Neural crest cell (in vitro differentiated cells): ENCODE measurements at places on chromosomes 4 and X.

GRCh38 chr4:162891788-162892707 lies 274.6 kb downstream of the NAF1 start:
- no peak for DNase-seq

- no peak for DNase-seq
Measured at GRCh38 chrX:149531599-149531998, 9.2 kb upstream of the EOLA1 start.

- no peak for DNase-seq
Measured at GRCh38 chrX:72316408-72317110, 10.8 kb upstream of the CITED1 start.

DNA sequence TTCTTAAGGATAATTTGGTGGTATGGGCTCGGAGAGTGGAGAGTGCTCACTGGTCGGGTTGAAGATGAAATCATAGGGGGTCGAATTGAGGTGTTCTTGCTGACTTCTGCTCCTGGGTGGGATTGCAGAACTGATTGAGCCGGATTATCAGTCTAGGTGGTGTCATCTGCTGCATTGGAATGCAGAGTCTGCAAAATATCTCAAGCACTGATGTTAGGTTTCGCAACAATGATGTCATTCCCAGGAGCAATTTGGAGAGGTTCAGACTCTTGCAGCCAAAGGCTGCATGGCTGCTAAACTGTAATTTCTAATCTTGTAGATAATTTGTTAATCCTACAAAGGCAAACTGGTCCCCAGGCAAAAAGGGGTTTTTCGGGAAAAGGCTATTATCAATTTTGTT lies 67.7 kb downstream of the RHOH start:
- DNase-seq: no peak

DNA sequence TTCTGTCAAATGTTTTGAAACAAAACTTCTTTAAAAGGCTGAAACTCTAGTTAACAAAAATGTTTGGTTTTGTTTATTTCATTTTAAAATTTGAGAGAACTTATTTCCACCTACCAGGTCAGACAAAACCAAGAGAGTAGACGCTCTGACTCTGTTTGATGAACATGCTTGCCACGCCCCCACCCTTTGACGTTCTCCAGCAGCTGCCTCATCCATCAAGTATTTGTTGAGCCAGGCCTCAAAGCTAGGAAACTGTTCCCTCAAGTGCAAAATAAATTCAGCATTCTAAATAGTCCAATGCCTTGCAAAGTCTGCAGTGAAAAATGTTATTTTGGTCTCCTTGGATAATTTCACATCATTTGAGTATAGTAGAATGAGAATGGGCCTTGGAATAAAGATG lies 121.6 kb downstream of the GUCY2F start:
- no peak for DNase-seq

DNA sequence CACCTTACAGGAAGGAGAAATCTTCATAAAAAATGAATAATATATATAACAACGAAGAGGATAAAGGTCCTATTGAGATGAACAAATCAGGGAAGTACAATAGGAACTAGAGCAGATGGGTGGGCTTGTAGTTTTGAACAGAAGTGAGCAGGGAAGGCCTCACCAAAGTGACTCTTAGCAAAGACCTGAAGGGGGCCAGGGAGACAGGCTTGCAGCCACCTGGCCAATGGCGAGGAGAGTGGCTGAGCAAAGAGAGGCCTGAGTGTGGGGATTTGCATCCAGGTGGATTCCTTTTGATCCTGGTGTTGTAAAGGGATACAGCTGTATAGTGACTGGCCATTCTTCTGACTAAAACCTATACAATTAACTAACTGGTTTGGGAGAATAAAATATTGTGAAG lies 354.1 kb downstream of the CAMK2D start:
- no peak for DNase-seq

DNA sequence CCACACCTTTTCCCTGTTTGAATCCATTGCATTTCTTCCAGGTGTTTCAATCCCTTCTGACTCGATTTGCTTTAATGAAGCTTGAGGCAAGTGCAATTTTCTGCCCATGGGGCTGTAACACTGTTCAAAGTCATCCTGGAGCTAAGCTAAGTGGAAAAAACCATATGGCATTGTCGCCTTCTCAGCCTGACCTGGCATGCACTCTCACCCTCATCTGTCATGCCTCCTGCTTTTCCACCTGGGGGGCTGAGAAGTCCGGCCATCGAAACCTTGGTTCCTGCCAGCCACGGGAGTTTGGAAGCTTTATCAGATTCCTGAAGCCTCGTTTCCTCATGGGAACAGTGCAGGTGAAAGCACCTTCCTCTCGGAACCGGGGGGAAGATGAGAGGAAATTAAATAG lies 38.2 kb downstream of the WFS1 start:
- no peak for DNase-seq

DNA sequence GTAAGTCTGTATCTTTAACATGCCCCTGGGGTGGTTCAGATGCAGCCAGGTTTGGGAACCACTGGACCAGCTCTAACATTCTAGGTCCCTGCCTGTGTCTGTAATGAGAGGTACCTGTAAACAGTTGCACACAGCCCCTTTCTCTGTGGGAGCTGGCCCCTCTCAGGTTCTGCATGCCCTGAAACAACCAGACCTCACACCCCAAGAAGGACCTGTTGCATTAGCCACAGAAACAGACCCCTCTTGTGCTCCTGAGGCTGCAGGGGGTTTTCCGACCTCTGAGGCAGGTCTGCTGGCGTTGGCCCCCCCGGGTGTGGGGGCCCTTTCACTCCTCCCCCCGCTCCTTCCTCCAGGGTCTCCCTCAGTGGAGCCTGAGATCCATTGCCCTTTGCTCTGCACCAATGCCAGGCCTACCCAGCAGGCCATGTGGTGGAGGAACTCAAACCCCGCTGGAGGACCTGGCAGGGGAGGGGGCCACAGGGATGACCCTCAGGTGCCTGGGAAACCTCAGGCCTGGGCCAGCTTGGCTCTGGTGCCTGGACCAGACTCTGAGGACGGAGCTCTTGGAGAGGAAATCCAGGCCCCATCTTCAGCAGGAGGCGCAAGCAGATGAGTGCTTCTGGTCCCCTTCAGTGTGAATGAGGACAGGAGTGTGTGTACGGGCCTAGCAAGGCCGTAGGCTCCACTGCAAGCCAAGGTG lies 61.4 kb upstream of the PJA1 start:
- no peak for DNase-seq

- peak; percentile 47 for DNase-seq
Measured at GRCh38 chr4:123398853-123399626, 2.4 kb downstream of the SPRY1 start.

- DNase-seq: no peak
Measured at GRCh38 chrX:103540145-103540544, 20.9 kb upstream of the RAB40A start.

- DNase-seq: no peak
Measured at GRCh38 chrX:42027367-42028000, 104.1 kb upstream of the CASK start.

- peak; percentile 21 for DNase-seq
Measured at GRCh38 chr4:8315435-8316250, 46.1 kb downstream of the HTRA3 start.

- DNase-seq: no peak
Measured at GRCh38 chr4:169774466-169775445, 17.0 kb upstream of the HPF1 start.
